ENCODE measurements at places on chromosomes 7 and 10.
A peak's percentile ranks its signal among the peaks of the same experiment; 100 is the strongest.

GRCh38 chr7:139829025-139829774, at the start of gene TBXAS1:
TBXAS1 (plus strand) TSS chr7:139829264; CDS start chr7:139829391, 127 bp downstream.
- peak; percentile 35 for DNase-seq

DNA sequence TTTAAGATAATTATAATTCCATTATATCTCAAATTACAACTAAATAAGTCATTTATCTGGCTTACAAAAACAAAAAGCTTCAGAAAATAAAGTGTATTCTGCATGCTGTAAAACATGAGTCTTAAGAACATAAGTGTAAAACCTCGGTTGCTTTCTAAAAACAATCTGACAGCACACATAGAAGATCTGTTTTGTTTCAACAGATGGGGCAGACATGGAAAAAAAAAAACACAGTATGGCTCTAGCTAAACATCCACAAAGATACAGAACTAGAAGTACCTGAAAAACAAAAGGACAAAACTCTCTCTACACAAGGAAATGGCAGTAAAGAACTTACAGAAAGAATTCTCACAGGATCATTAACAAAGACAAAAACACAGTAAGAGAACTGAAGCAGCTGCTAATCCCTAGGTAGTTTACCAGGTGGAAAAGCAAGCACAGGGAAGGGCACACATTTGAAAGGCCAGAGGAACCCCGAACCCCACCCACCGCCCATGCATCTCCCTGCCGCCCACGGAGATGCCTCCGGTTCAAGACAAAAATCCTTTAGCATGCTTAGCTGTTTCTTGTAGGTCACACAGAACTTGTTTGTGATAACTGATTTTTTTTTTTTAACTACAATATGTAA, 42.5 kb downstream of the DLD start:
- DNase-seq, result no peak

- peak; percentile 50 for DNase-seq
These were observed 127.9 kb upstream of the SEM1 start for GRCh38 chr7:96837593-96837992.

DNA sequence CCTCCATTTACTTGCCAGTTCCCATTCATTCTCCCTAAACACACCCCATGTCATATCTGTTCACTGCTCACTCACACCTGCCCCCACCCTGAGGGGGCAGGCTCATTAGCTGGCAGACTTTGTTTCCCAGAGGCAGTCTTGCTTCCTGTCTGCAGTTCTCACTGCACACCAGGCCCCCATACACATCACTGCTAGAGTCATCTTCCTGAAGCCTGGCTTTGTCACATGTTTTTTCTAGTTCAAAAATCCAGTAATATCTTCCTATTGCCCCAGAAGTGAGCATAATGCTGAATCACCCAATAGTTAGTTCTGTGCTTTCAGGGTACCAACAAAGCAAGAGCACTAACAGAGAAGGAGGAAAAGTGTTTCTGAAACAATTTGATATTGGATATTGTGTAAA, 1.9 kb downstream of the LRRC72 start:
- no peak for DNase-seq

DNA sequence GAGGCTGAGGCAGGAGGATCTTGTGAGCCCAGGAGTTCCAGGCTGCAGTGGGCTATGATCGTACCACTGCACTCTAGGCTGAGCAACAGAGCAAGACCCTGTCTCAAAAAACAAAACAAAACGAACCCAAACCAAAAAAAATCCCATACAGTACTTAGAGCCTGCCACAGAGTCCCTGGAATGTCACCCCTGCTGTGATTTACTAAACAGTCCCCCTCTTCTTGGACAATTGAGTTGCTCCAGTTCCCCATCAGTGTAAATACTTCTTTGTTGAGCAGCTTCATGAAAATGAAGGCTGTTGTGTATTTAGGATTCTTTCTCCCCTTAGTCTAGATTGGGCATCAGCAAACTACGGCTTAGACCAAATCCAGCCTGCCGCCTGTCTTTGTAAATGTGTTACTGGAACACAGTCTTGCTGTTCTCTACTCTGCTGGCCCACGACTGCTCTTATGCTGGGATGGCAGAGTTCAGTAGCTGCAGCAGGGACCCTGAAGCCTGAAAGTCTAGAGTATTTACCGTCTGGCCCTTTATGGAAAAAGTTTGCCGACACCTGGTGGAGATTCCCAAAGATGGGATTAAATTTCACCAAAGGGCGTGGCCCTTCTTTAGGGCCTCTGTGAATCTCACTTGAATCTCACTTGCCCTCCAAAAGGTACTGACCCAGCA, 57.8 kb downstream of the PALD1 start:
- DNase-seq, result no peak

DNA sequence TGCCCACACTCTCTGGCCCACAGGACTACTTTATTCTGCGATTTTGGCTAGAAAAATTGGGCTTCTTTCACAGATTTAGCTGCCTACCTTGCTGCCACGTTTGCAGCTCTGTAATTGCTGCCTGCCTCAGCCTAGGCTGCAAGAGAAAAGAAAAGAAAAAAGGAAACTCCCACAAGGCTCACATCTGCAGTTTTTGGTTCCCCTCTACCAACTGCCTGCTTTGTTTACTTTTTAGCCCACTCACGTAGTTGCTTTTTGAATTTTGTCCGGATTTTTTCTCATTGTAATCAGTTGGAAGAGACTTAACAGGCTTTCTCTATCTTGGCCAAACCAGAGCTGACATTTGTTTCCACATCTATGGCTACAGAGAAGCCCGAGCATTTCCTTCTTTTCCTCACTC, 24.3 kb downstream of the SUN3 start:
- DNase-seq, result no peak

- peak; percentile 72 for DNase-seq
These were observed 46.2 kb downstream of the FAM53B start for GRCh38 chr10:124697837-124698544.

DNA sequence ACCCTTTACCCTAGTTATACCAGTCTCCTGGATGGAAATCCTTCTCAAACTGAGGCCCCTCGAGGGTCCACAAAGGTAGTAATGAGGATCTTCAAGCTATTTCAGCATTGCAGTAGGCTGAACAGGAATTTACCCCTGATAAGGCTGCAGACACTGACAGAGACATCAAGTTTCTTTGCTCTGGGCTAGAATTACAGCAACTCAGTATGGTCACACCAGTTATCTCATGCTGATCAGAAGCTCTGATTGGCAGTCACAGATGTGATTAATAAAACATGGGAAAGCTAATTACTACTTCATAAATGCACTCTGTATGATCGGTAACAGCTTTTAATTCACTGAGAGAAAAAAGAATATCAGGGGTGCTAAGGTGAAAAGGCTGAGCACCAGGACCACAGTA, 30.6 kb downstream of the FAM204A start:
- DNase-seq, result no peak

DNA sequence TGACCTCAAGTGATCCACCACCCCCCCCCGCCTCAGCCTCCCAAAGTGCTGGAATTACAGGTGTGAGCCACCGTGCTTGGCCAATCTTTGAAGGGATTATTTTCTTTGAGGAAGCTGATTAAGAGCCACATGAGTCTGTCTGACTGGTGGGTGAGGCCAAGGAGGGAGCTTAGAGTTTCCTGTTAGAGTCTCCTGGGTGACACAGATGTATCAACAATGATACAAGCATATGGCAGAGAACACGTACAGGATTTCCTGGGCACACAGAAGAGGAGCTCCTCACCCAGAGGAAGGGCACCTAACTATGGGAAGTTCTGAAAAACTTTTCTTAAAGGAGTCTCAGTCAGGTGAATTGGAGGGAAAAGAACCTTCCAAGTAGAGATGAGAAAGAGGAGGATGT, 69.4 kb downstream of the GOLGA7B start:
- peak; percentile 19 for DNase-seq

- no peak for DNase-seq
These were observed 550 bp upstream of the CALU start for GRCh38 chr7:128738570-128739047.

DNA sequence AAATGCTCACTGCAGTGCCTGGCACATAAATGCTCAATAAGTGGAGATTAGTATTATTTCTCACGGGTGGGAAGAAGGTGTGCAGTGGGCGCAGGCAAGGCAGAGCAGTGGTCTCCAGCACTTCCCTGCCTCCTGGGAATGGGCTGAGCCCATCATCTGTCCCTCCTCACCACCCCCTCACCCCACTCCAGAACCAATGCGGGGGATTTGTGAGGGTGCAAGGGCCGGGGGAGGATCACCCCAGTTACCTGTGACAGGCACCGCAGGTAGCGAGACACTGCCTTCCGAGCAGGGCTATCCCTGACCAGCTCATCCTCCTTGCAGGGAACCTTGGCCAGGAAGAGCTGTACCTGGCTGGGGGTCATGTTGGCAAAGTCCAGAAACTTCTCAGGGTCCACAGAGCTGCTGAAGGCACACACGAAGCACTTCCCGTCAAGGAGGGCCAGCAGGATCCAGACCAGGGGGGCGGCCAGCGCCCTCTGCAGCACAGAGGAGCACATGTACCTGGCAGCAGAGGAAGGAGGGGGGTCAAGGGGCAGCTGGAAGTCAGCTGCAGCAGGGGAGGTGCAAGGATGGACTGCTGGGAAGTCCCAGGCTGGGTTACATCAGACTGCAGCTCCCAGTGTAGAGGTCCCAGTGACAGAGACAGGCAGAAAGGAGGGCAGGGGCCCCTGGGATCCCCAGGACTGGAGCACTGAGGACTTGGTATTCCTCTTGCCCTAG, 2.8 kb downstream of the CALHM3 start:
- DNase-seq, result no peak

GRCh38 chr10:129936266-129936922, 27.7 kb downstream of the EBF3 start:
- no peak for DNase-seq

GRCh38 chr10:13959443-13960359, 371.0 kb downstream of the FRMD4A start:
- DNase-seq, result no peak

GRCh38 chr7:155846936-155847335, 34.7 kb upstream of the SHH start:
- no peak for DNase-seq

- DNase-seq, result no peak
These were observed 133.5 kb downstream of the SGMS1 start for GRCh38 chr10:50490241-50490640.

GRCh38 chr7:46897381-46897780, 684.5 kb downstream of the TNS3 start:
- DNase-seq, result no peak

DNA sequence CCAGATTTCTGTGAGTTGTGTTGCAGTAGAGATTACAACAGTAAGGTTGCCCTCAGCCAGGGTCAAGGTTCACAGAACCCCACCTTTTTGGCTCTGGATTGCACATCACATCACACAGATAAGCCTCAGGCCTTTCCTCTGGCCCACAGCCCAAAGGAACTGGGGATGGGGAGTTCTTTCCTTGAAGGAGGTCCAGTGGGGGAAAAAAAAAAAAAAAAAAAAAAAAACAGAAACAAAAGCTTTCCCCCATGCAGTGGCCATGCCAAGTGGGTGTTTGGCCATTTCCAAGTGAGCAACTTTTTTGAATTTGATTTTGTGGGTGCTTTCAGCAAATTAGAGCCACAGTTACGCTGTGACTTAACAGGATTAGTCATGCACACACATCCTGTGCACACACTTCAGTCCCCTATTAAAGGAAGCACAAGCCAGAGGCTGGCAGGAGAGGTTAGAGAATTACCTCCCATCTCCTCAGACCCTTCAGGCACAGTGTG, 79.3 kb upstream of the NANOS1 start:
- DNase-seq, result no peak

DNA sequence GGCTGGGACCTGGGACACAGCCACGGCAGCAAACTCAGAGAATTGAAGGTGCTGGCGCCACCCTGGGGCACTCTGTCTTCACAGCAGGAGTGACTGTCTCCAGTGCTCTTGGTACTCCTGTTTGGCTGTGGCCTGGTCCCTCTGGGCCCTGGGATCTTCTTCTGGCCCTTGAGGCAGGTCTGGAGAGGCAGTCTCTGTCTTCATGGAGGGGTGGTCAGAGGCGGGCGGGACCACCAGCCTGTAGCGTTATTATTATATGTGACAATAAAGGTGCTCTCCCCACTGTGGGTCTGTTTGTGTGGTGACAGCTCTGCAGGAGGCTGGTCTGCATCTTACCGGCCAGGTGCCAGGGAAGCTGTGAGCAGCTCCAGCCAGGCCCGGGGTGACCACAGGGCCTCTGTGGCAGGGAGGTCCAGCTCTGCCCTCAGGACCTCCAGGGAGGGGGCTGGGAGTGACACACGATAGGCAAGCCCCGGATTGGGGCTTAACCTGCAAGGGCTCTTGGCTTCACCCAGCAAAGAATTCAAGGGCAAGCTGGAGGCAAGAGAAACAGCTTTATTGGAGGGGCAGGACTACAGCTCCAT, 70.3 kb downstream of the MYL10 start:
- DNase-seq, result no peak

- no peak for DNase-seq
These were observed 531.2 kb downstream of the HTR7 start for GRCh38 chr10:90326498-90327267.

DNA sequence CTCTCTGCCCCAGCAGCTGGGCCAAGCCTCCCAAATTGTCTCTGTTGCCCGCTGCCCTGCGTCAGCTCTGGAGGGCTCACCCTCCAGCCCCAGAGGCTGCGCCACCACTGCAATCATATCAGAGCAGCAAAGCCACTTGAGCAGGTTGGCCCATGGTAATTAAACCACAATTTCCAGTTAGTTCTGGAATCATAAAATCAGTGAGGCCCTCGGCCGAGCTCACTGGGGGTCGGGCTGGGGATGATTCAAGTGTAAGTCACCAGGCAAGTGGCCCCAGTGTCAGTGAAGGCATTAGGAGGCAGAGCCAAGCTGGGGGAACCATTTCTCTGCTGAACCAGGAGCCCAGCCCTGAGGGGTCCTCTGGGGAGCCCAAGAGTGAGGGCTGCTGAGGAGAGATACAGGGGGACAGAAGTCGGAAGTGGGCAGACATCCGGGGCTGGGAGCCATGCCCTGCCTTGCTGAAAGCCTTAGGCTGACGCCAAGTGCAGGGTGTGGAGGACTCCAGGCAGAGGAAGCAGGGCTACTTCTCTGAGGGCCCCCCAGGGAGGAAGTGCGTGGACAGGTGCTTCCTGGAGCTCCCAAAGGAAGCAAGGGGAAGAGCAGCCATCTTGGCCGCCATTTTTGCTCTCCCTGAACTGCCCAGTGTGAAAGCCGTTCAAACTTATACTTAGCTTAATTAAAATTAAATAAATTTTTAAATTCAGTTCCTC, 29.5 kb upstream of the SLC29A3 start:
- DNase-seq, result no peak

GRCh38 chr7:116561697-116562483, 37.1 kb downstream of the CAV1 start:
- DNase-seq, result no peak

DNA sequence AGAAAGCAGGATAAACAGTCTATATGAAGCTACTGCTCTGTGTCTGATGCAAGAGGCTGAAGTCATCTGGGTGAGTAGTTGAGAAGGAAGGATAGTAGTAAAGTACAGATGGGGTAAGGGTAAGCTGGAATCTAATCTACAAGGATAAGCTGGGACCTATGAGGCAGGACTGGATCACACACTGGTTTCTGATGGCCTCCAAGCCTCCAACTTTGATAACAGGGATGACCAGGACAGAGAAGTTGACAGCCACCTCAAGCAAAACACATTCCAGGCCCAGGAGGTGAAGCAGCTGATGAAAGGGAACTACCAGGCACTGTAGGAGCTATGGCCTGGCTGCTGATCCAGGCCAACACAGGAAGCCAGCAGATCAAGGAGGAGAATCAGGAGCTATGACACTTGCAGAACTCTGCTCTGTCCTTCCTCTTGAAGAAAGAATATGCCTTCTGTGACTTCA, 278.1 kb upstream of the TMEM229A start:
- no peak for DNase-seq
